Osteoblast (primary cell): ENCODE measurements at places on chromosomes 7 and 10. TPM values are rescaled to one million over a fixed set of nuclear protein-coding genes. Genes with fewer than 3 reads are reported as not detected.

DNA sequence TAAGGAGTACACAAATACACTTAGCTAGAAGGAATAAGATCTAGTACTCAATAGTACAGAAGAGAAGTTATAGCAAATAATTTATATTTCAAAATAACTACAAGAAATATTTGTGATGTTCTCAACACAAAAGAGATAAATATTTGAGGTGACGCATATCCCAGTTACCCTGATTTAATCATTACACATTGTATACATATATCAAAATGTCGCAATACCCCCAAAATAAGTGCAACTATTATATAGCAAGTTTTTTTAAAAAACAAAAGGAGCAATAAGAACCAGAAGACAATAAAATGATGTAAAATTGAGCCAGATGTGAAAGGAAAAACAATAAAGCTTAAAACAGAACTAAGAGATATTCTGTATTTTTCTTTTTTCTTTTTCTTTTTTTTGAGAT lies 59.3 kb upstream of the KIAA1217 start:
- no peak overlapping the region for H3K4me3 ChIP-seq
- H3K36me3 ChIP-seq = no peaks in the 10 kb centered on the region
- no peak overlapping the region for H3K27ac ChIP-seq
- no peaks in the 10 kb centered on the region for H3K27me3 ChIP-seq
- no peaks in the 10 kb centered on the region for H3K4me1 ChIP-seq
- DNase-seq = no peak

DNA sequence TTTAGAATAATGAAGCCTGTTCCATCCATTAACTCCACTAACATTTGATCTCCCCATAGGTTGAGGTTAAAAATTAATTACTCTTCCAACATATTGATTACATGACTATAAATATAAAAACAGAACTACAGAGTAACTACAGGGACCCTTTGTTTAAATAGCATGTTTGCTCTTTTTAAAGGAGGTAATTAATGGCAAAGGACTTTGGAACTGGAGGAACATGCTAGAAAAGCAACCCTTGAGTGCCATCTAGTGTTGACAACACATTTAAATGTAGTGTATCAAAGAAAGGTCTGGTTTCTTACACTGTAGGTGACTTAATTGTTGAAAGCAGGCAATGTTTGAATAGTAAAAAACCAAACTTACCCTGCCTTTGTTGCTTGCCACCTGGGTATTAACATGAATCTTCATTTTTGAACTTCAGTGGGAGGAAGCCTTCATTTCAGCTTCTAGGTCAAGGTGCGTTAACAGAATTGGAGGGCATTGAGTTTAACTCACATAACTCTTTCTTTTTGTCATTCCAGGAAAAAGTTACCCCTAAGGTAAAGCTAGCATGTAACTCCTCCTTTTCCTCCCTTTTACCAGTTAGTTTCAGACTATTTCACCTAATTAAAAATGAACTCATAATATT lies 52.6 kb upstream of the CAPZA2 start:
- no peaks in the 10 kb centered on the region for H3K36me3 ChIP-seq
- H3K4me1 ChIP-seq = peaks cover 16% of the 10 kb centered on the region
- no peaks in the 10 kb centered on the region for H3K27me3 ChIP-seq
- DNase-seq = peak; percentile 86
- no peak overlapping the region for H3K4me3 ChIP-seq
- no peak overlapping the region for H3K27ac ChIP-seq

MRC1 gene
- under 0.01 and 0.36 TPM in 2 replicates for total RNA-seq

- no peaks in the 10 kb centered on the region for H3K36me3 ChIP-seq
- H3K4me1 ChIP-seq = peaks cover 8% of the 10 kb centered on the region
- peak; percentile 17 for DNase-seq
- no peak overlapping the region for H3K4me3 ChIP-seq
Measured at GRCh38 chr7:121401896-121402295, 5.8 kb upstream of the FAM3C start.

DNA sequence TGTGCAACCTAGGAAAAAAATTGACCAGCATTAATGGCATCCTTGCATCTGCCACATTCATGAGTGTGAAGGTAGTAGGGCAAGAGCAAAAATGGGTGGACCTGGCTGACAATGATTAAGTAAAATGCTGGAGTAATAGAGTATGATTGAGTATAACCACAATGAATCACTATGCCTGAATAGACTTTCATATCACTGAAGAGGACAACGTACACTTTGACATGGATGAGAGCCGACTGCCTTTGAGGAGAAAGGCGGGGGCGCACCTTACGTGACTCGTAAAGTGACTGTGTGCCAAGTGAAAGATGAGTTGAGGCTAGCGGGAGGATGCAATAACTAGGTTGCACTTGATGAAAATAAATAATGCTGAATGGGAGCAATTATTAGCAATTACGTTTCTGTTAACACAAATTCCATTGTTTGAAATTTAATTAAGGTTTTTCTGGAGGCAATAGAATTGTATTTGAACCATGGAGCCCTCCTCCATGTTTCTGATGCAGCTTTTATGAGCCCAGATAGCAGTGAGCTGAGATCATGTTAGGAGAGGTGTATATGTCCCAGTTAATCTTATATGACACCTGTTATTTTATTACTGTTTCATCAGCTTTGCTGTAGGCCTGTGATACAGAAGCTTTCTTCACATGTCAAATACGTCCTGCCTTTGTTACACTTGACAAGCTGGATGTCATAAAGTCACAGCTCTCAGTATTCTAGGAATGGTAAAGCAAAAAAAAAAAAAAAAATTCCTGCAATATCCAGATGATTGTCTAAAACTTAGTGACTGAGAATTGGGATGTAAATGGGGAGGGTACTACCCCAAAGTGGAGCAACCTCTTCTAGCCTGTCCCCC lies 596.5 kb downstream of the NXPH1 start:
- no peak for DNase-seq
- no peaks in the 10 kb centered on the region for H3K27me3 ChIP-seq
- no peaks in the 10 kb centered on the region for H3K4me1 ChIP-seq
- no peaks in the 10 kb centered on the region for H3K36me3 ChIP-seq
- no peak overlapping the region for H3K27ac ChIP-seq
- no peak overlapping the region for H3K4me3 ChIP-seq

- peaks cover 3% of the 10 kb centered on the region for H3K4me1 ChIP-seq
- H3K36me3 ChIP-seq = no peaks in the 10 kb centered on the region
- no peak overlapping the region for H3K27ac ChIP-seq
- H3K27me3 ChIP-seq = peaks cover 12% of the 10 kb centered on the region
- H3K4me3 ChIP-seq = no peak overlapping the region
- DNase-seq = no peak
Measured at GRCh38 chr10:78584681-78585080, 484.1 kb upstream of the ZMIZ1 start.

GRCh38 chr10:125343118-125343925 lies 183.0 kb upstream of the CTBP2 start:
- no peaks in the 10 kb centered on the region for H3K4me1 ChIP-seq
- peaks cover 8% of the 10 kb centered on the region for H3K27me3 ChIP-seq
- H3K27ac ChIP-seq = no peak overlapping the region
- no peak overlapping the region for H3K4me3 ChIP-seq
- DNase-seq = no peak
- H3K36me3 ChIP-seq = no peaks in the 10 kb centered on the region

DNA sequence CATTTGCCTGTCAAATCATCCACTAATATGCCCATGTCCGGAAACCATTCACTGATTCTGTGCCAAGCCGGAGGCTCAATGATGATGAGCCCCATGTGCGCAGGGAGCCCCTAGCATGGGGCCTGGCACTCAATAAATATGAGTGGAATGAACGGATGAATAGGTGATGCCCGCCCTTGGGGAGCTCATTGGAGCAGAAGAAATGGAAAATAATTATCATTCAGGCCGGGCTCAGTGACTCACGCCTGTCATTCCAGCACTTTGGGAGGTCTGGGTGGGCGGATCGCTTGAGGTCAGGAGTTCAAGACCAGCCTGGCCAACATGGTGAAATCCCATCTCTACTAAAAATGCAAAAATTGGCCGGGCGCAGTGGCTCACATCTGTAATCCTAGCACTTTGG lies 11.0 kb downstream of the RHBDD2 start:
- peaks cover 16% of the 10 kb centered on the region for H3K36me3 ChIP-seq
- no peak overlapping the region for H3K4me3 ChIP-seq
- H3K27ac ChIP-seq = peak overlapping the region; percentile 63
- peak; percentile 88 for DNase-seq
- no peaks in the 10 kb centered on the region for H3K27me3 ChIP-seq
- H3K4me1 ChIP-seq = peaks cover 7% of the 10 kb centered on the region

TEX47 gene
- not detected in 2 replicates for total RNA-seq

LRIT1 gene
- total RNA-seq = not detected in 2 replicates

- no peak overlapping the region for H3K27ac ChIP-seq
- no peaks in the 10 kb centered on the region for H3K36me3 ChIP-seq
- H3K27me3 ChIP-seq = no peaks in the 10 kb centered on the region
- no peak overlapping the region for H3K4me3 ChIP-seq
Measured at GRCh38 chr7:934469-935163, 19.9 kb downstream of the ADAP1 start.

ADARB2 gene
- total RNA-seq = not detected in 2 replicates

DNA sequence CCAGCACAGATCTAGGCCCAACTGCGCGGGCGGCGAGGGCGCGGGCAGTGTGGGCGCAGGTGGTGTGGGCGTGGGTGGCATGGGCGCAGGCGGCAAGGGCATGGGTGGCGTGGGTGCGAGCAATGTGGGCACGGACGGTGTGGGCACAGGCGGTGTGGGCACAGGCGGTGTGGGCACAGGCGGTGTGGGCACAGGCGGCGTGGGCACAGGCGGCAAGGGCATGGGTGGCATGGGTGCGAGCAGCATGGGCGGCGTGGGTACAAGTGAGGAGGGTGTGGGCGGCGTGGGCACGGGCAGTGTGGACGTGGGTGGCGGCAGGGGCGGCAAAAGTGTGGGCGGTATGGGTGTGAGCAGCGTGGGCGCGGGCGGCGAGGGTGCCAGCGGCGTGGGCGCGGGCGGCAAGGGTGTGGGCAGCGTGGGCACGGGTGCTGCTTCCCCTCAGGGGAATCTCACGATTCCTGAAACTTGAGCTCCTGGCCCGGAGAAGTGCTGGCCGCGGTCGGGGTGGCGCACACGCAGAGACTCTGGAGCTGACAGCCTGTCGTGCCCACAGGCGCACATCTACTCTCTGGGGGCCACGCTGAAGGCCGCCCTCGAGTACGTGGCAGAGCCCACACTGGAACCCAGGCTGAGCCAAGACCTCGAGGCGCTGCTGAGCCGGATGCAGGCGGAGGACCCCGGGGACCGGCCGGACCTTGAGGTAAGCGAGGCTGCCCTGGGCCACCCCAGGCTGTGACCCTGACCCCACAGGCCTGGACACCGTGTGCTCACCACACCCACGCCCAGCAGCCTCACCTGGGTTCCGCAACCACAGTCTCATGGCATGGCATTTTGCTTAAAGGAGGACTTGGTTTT lies 23.0 kb downstream of the KNDC1 start:
- H3K27ac ChIP-seq = no peak overlapping the region
- no peak overlapping the region for H3K4me3 ChIP-seq
- H3K27me3 ChIP-seq = no peaks in the 10 kb centered on the region
- H3K4me1 ChIP-seq = no peaks in the 10 kb centered on the region
- H3K36me3 ChIP-seq = no peaks in the 10 kb centered on the region
- DNase-seq = no peak

GRCh38 chr7:36045830-36046341 lies 107.2 kb upstream of the EEPD1 start:
- H3K36me3 ChIP-seq = no peaks in the 10 kb centered on the region
- no peak overlapping the region for H3K4me3 ChIP-seq
- H3K27ac ChIP-seq = no peak overlapping the region
- DNase-seq = no peak

DNA sequence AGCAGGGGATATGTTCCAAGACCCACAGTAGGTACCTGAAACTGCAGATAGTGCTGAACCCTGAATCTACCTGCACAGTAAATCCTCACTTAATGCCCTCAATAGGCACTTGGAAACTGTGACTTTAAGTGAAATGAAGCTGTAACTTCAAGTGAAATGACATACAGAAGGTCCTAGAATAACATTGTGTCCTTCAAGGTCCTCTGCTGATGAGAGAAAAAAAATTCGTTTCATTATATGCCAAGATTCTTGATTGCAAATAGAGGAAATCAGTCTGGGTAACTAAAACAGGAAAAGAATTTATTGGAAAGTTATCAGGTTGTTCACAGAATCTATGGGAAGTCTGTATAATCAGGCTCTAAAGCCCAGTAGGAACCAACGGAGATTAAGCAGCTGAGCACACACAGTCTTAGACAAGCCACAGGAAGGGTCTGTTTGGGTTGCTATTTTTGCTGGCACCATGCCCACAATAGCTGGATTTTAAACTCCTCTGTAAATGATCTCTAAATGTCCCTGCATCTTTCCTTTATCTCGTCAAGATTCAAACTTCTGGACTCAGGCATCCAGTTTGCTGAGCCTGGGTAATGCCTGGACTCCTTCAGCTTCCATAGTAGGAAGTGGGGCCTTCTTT lies 57.5 kb downstream of the EXOC4 start:
- no peaks in the 10 kb centered on the region for H3K27me3 ChIP-seq
- DNase-seq = no peak
- peaks cover 2% of the 10 kb centered on the region for H3K4me1 ChIP-seq
- H3K27ac ChIP-seq = no peak overlapping the region

DNA sequence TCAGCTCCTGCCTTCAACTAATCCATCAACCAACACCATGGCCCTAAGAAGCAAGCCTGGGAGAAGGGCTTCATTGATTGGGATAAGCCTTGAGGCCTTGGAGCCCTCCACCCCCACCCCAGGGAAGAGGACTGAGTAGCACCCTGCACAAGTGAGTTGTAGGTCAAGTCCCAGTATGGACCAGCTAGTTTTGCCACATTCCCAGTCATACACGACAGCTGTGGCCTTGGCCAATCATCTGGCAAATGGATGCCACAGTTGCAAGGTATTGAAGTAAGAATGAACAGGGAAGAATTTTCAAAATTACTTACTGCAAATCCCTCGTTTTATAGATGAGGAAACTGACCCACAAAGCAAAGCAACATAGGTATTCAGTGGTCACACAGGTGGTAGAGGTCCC lies 109.7 kb downstream of the STRA8 start:
- peaks cover 5% of the 10 kb centered on the region for H3K27me3 ChIP-seq
- no peak overlapping the region for H3K4me3 ChIP-seq
- H3K27ac ChIP-seq = no peak overlapping the region

UBE2D1 gene
- 20.3 and 22.4 TPM in 2 replicates for total RNA-seq

DNA sequence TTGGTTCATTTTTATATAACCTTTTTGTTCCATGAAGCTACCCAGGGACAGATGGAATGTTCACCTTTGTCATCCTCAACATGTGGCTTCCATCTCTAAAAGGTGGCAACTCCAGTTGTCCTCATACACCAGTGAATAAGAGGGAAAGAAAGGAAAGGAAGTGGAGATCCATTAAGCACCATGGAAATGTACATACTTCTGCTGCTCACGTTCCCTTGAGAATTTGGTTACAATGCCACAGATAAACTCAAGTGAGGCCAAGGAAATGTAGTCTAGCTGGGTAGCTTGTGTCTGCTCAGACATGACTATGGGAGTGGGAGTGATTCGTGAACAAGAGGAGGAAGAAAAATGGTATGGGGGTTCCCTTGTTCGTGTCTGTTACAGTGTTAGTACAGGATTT lies 237.1 kb upstream of the FAM3C start:
- no peaks in the 10 kb centered on the region for H3K4me1 ChIP-seq
- no peak overlapping the region for H3K27ac ChIP-seq
- no peaks in the 10 kb centered on the region for H3K27me3 ChIP-seq
- DNase-seq = no peak
- no peak overlapping the region for H3K4me3 ChIP-seq

DNA sequence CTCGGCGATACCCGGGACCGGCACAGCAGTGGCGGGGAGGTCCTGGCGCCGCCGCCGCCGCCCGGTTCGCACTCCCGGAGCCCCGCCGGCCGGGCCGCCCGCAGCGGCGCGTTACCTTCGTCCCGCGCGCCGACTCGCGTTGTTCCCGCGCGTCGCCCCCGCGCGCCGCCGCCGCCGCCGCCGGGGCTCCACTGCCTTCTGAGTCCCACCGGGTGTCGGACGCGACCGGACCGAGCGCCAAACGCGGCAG lies at the start of gene EZH2:
TSS of gene EZH2 (minus strand) at position 243 of the 250 bp plus-strand sequence. CDS start 36,993 bp downstream, outside the sequence.
- peak within 1 kb of the TSS; percentile 96 for H3K4me3 ChIP-seq
- H3K4me1 ChIP-seq = peaks cover 14% of the 10 kb centered on the region
- peak within 1 kb of the TSS; percentile 65 for H3K27ac ChIP-seq
- no peaks in the 10 kb centered on the region for H3K27me3 ChIP-seq
- DNase-seq = no peak
- H3K36me3 ChIP-seq = no peaks in the 10 kb centered on the region
